Thoracic aorta (tissue), 2 donors: ENCODE measurements at places on chromosomes 2 and 18. TPM values are rescaled to one million over a fixed set of nuclear protein-coding genes. Genes with fewer than 3 reads are reported as not detected.

GRCh38 chr2:234463626-234464290 is 33.1 kb downstream of the ARL4C start:
- H3K4me3 ChIP-seq: no peak overlapping the region
- no peaks in the 10 kb centered on the region for H3K4me1 ChIP-seq
- no peak for DNase-seq
- no peaks in the 10 kb centered on the region for H3K36me3 ChIP-seq
- H3K27me3 ChIP-seq: no peaks in the 10 kb centered on the region

DNA sequence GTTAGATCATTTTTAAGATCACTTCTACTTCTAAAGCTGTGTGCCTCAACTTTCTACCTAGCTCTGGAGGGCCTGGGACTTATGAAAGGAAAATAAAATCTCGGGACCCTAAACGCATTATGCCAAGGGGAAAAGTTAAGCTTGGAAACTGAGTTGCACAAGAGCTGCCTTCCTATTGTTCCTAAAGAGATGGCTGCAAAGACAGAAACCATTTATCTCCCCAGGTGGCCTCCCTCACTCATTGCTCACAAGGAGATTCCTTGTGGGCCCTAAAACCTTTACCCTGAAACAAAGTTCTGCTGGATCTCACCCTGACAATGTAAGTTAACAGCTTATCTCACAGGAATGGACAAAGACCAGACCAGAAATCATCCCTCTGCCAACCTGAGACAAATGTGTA is 26.8 kb downstream of the TUBB6 start:
- no peak overlapping the region for H3K4me3 ChIP-seq
- peaks cover 14% of the 10 kb centered on the region for H3K36me3 ChIP-seq
- DNase-seq: no peak
- H3K27ac ChIP-seq: no peak overlapping the region
- no peaks in the 10 kb centered on the region for H3K4me1 ChIP-seq
- H3K27me3 ChIP-seq: no peaks in the 10 kb centered on the region

DNA sequence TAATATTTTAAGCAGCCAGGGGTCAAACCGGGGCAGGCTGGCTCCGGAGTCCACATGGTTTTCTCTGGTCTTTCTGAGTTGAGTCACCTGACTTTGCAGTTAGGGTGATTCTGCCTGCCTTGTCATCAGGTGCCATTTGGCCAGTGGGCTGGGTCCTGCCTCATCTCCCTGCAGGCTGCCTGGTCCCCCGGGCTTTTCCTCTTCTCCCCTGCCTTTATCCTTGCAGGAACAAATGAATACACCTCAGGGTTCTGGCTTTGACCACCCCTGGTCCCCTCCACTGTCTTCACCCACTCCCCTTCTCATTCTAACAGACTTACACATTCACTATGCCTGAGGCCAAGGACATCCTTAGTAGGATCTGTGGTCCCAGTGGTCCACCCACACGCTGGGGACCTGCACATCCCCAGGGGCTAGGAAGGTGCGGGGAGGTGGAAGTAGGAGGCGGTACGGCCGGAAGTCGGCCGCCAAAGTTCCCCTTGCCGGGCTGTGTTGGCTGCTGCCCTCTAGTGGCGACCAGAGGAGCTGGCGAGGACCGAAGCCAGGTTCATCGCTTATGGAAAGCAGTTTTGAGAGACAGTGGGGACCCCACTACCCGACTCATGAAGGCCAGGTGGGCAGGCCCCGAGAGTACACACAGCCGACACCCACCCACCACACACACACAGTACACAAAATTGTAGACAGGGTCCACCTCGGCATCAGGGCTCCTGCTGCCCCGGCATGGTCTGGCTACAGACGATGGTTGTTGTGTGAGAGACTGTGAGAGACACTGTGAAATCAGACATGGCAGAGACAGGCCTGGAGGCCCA is 6.3 kb upstream of the TEX261 start:
- H3K27me3 ChIP-seq: no peaks in the 10 kb centered on the region
- peak overlapping the region; percentile 48 for H3K4me3 ChIP-seq
- DNase-seq: no peak
- H3K27ac ChIP-seq: no peak overlapping the region
- H3K4me1 ChIP-seq: no peaks in the 10 kb centered on the region

GRCh38 chr2:71226096-71226964 is 573 bp downstream of the PAIP2B start:
- H3K4me1 ChIP-seq: no peaks in the 10 kb centered on the region
- DNase-seq: no peak
- H3K36me3 ChIP-seq: no peaks in the 10 kb centered on the region
- peak overlapping the region; percentile 87 for H3K4me3 ChIP-seq
- H3K27me3 ChIP-seq: no peaks in the 10 kb centered on the region

DNA sequence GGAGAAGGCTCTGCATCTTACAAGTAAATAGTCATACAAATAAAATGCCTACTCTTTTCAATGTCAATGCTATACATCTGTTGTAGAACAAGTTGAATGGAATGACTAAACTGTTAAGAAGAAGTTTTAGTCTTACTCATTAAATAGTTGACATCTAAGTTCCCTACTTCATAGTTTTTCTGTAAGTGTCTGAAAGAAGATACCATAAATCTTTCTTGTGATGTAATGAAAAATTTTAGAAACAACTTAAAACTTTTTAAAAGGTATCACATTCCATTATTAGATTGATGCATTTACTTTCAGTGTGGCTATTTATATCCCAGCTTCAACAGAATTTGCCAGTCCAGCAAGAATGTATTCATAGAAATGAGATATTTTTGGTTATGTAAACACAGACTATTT is 185.2 kb upstream of the EPC2 start:
- H3K27ac ChIP-seq: no peak overlapping the region
- no peaks in the 10 kb centered on the region for H3K36me3 ChIP-seq
- H3K27me3 ChIP-seq: no peaks in the 10 kb centered on the region
- peaks cover 62% of the 10 kb centered on the region for H3K4me1 ChIP-seq
- no peak for DNase-seq

GRCh38 chr2:215772634-215773563 is 240.5 kb downstream of the MREG start:
- DNase-seq: no peak
- no peak overlapping the region for H3K27ac ChIP-seq
- H3K4me1 ChIP-seq: peaks cover 44% of the 10 kb centered on the region
- no peaks in the 10 kb centered on the region for H3K36me3 ChIP-seq

DNA sequence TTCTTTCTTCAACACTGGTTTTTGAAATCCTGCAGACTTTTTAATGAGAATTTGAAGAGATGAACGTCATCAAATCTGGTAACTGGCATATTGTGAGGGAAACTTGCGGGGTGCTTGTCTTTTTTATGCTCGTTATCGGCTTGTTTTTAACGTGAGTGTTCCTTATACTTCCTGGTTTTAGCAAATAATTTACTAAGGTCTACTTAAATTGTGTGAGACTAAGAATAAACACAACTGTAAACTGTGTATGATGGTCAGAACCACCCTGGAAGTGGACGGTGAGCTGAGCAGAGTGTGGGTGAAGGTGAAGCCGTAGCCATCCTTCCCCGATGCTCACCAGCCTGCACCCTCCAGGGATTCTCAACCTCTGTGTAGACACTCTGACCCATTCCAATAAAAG is 82.3 kb upstream of the CDC42EP3 start:
- H3K36me3 ChIP-seq: no peaks in the 10 kb centered on the region
- H3K4me1 ChIP-seq: no peaks in the 10 kb centered on the region
- no peak overlapping the region for H3K4me3 ChIP-seq
- no peak overlapping the region for H3K27ac ChIP-seq

DNA sequence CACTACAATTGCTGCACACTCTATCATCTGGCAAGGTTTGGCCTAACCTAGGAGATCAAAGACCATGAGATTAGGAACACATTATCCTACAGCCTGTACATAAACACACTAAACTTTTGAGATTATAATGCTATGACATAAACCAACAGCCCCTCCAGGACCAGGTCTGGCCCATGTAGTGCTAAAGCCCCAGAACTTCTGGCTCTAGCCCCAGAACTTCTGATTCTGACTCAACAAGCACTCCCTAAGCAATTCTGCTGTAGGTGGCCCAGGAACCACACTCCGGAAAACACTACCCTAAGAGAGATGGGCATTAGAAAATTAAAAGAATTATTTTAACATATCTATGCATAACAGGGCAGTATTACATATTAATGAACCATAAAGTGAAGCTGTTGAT is 369.5 kb upstream of the LYPD1 start:
- no peak for DNase-seq
- H3K27me3 ChIP-seq: no peaks in the 10 kb centered on the region
- H3K27ac ChIP-seq: no peak overlapping the region

DNA sequence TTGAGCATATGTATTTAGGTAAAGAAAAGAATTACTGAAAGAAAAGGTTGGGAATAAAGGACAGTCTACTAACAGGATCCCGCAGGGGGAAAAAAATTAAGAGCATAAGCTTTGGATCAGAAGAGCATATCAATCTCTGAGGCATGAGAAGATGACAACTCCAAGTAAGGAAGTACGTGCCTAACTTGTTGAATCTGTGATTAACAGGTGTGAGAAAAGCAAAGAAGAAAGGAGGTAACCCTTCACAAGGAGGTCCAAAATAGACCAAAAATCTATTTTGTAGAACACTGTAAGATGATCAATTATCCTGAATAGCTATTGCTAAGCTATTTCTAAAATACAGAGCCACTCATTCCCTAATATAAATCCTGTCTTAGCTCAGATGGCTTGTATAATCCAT is 32.8 kb downstream of the TRIP12 start:
- H3K4me1 ChIP-seq: no peaks in the 10 kb centered on the region
- no peaks in the 10 kb centered on the region for H3K27me3 ChIP-seq
- no peak overlapping the region for H3K27ac ChIP-seq
- no peak for DNase-seq

DNA sequence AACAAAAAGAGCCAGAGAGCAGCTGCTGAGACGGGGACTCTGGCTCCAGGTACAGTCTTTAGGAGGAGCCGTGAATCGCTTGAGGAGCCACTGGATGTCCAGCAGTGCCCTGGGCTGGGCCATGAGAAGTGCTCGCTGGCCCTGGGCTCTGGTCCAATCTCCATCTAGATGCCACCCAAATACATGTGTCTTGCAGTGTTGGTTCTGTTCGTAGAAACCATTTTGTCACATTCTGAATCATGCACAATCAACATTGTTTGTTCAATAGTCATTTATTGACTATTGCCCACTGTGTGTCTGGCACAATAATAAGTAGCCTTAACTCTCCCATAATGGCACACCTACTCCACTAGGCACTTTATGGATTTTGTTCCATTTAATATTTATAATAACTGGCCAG is 26.1 kb downstream of the TYMS start:
- no peaks in the 10 kb centered on the region for H3K27me3 ChIP-seq
- H3K4me3 ChIP-seq: no peak overlapping the region
- H3K36me3 ChIP-seq: peaks cover 9% of the 10 kb centered on the region
- no peak overlapping the region for H3K27ac ChIP-seq
- H3K4me1 ChIP-seq: no peaks in the 10 kb centered on the region

- H3K36me3 ChIP-seq: no peaks in the 10 kb centered on the region
- no peak overlapping the region for H3K27ac ChIP-seq
- H3K27me3 ChIP-seq: no peaks in the 10 kb centered on the region
Observed at GRCh38 chr2:222946700-222947287, 86.0 kb downstream of the ACSL3 start.

GRCh38 chr2:150863691-150864090 is 376.2 kb upstream of the RND3 start:
- no peaks in the 10 kb centered on the region for H3K36me3 ChIP-seq
- no peak for DNase-seq
- H3K27me3 ChIP-seq: no peaks in the 10 kb centered on the region
- H3K4me3 ChIP-seq: no peak overlapping the region
- H3K27ac ChIP-seq: no peak overlapping the region
- H3K4me1 ChIP-seq: no peaks in the 10 kb centered on the region

- H3K36me3 ChIP-seq: no peaks in the 10 kb centered on the region
- no peak overlapping the region for H3K4me3 ChIP-seq
- no peak for DNase-seq
- H3K4me1 ChIP-seq: peaks cover 12% of the 10 kb centered on the region
Observed at GRCh38 chr2:113211226-113212105, 37.7 kb downstream of the PSD4 start.

DNA sequence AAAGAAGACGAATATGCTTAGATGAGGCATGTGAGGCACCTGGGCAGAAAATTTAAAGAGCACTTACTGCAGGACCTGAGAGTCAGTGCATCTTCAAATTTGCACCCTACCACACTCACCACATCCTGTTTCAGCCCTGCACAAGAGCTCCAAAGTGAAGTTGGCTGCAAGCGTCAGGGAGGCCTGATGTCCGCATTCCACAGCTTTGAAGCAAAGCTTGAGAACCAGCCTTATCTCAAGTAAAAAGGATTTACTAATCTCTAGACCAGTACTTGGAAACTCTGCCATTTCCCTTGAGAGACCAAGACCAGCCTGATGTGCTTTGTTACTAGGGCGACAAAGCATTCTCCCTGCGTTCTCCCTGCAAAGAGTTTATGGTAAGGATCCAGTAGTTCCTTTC is 3.4 kb upstream of the ASNSD1 start:
- H3K27me3 ChIP-seq: no peaks in the 10 kb centered on the region
- H3K4me1 ChIP-seq: peaks cover 32% of the 10 kb centered on the region
- H3K36me3 ChIP-seq: no peaks in the 10 kb centered on the region

- no peak overlapping the region for H3K27ac ChIP-seq
- no peaks in the 10 kb centered on the region for H3K27me3 ChIP-seq
- no peak for DNase-seq
- H3K4me1 ChIP-seq: no peaks in the 10 kb centered on the region
- no peak overlapping the region for H3K4me3 ChIP-seq
- no peaks in the 10 kb centered on the region for H3K36me3 ChIP-seq
Observed at GRCh38 chr18:76970770-76971559, 148.6 kb downstream of the ZNF236 start.

GRCh38 chr18:28036488-28036887 is 140.4 kb downstream of the CDH2 start:
- no peak for DNase-seq
- H3K4me1 ChIP-seq: no peaks in the 10 kb centered on the region
- no peaks in the 10 kb centered on the region for H3K27me3 ChIP-seq
- H3K27ac ChIP-seq: no peak overlapping the region
- no peaks in the 10 kb centered on the region for H3K36me3 ChIP-seq

DNA sequence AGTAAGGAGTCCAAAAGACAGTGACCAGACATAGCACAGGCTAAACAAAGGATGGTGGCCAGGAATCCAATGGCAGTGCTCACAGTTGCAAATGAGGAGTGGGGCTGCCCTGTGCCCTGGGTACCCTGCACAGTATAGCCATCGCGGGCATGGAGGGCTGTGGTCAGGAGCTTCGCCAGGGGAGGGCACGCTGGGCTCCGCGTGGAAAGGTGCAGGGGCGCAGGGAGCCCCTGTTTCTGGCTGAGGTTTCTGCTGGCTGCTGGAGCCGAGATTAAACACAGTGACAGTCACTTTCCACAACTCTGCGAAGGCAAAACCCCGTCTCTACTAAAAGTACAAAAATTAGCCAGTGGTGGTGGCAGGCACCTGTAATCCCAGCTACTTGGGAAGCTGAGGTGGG is 194.7 kb downstream of the GALR1 start:
- no peaks in the 10 kb centered on the region for H3K27me3 ChIP-seq
- no peaks in the 10 kb centered on the region for H3K36me3 ChIP-seq
- H3K4me3 ChIP-seq: no peak overlapping the region
- no peak for DNase-seq
- no peak overlapping the region for H3K27ac ChIP-seq
- H3K4me1 ChIP-seq: no peaks in the 10 kb centered on the region

- DNase-seq: no peak
- peaks cover 13% of the 10 kb centered on the region for H3K27me3 ChIP-seq
- H3K4me3 ChIP-seq: peak overlapping the region; percentile 71
- no peaks in the 10 kb centered on the region for H3K36me3 ChIP-seq
- H3K4me1 ChIP-seq: peaks cover 12% of the 10 kb centered on the region
- no peak overlapping the region for H3K27ac ChIP-seq
Observed at GRCh38 chr2:118223992-118224894, 136.0 kb downstream of the INSIG2 start.

PIKFYVE gene
- 29.4 TPM for total RNA-seq

B3GNT7 gene
- 11.4 TPM for total RNA-seq

SCG2 gene
- total RNA-seq: 0.56 TPM

GRHL1 gene
- total RNA-seq: 9.5 TPM

SCYGR4 gene
- total RNA-seq: not detected

GTF2A1L gene
- total RNA-seq: 0.27 TPM

KIF5C gene
- total RNA-seq: 4.5 TPM

ANKRD12 gene
- total RNA-seq: 70.3 TPM
